Fibroblast of upper back skin (primary cell): ENCODE measurements at places on chromosomes 6 and 20.

DNA sequence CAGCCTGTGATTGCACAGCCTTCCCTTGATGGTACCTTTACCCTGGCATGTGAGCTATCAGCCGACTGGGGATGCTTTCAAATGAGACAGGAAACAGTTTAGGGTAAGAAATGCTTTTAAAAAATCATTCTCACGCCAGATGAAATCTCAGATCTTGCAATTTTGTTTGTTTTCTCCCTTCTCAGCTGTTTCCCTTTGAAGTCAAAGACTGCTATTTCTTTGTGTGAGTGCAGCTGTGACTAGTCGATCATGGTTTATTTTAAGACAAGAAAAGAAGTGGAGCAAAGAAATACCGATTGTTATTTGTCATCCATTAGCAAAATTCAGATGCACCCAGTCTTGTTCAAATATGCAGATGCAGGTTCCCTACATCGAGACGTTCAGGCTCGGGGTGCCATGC is 489.7 kb downstream of the QKI start:
- no peak for DNase-seq

DNA sequence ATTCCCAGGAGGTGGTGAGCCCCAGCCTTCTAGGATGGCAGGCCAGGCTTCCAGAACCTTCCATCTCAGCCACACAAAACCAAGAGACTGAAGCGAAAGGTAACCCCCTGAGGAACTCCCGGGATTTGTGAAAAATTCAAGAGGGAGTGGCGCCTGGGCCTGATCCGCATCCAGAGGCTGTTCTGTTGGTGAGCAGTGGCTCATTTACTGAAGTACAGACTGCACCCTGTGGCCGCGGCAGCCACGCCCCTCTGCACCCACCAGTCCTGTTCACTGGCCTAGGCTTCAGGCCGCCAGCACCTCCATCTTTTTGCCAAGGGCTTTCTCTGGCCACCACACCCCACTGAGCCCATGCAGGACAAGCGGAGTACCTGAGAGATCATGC is 79.1 kb upstream of the PTPN1 start:
- DNase-seq, result no peak

DNA sequence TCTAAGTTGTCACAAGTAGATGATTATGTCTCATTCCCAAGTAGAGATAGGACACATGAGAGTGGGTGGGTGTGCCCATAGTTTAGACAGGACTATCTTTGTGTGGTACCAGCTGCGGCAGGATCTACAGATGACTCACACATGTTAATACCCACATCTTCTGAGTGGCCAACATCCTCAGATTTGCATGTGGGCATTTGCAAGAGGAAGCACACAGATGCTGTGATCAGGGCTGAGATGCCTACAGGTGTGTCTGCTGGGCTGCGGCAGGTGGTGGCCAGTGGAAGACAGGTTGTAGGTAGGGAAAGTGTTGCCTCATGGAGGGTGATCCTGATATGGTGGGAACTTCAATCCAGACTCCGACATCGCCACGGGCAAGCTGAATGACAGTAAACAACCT is 50.8 kb downstream of the UTRN start:
- no peak for DNase-seq

DNA sequence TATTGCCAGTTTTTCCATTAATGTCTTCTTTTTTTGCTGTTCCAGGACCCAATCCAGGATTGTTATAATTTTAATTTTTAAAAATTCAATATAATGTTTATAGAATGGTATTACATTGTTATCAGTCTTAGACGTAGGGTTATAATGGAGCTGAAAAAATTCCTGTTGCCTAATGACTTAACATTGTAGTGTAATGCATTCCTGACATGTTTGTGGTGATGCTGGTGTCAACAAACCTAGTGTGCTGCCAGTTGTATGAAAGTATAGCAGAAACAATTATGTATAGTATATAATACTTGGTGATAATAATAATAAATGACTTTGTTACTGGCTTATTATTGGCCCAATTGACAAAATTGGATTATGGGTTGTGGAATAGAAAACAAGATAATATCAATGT is 30.4 kb downstream of the KIZ start:
- peak; percentile 49 for DNase-seq

DNA sequence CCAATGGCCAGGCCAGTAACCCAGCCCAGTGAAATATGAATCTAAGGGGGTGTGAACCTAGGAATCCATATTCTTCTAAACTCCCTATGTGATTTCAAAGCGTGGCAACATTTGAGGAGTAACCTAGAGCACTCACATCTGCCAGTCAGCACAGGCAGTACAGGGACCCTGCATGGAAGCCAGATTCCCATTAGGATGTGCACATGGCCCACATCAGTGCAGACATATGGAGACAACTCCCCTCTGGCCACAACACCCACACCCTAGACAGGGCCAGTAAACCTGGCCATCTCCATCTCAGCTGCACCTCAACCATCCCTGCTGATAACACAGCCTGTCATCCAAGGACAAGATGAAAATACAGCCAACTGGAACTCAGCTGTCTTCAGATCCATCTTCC is 56.5 kb downstream of the KIF16B start:
- no peak for DNase-seq

GRCh38 chr20:4904127-4904860 is 97.0 kb downstream of the SLC23A2 start:
- no peak for DNase-seq

GRCh38 chr6:51027283-51028065 is 208.8 kb downstream of the TFAP2B start:
- no peak for DNase-seq

DNA sequence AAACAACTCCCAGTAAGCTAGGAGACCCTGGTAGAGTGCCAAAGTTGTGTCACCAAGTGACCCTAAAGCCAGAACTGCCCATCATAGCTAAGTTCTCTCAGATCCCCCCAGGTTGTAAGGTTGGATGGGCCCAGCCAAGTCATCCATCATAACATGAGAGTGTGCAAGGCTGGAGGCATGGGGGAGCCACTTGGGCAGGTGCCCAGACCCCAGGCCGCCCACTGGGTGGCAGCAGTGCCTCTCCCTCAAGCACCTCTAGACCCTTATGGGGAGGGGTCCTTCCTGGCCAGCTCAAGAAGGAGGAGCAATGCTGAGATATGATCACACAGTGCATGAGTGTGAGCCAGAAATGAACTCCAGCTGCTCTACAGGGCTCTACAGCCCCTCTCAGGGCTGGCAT is 154.5 kb downstream of the MYLK4 start:
- DNase-seq, result no peak
